ENCODE measurements at places on chromosomes 7 and 10.

GRCh38 chr7:156820445-156821063 lies 72.4 kb downstream of the LMBR1 start:
- DNase-seq = no peak

DNA sequence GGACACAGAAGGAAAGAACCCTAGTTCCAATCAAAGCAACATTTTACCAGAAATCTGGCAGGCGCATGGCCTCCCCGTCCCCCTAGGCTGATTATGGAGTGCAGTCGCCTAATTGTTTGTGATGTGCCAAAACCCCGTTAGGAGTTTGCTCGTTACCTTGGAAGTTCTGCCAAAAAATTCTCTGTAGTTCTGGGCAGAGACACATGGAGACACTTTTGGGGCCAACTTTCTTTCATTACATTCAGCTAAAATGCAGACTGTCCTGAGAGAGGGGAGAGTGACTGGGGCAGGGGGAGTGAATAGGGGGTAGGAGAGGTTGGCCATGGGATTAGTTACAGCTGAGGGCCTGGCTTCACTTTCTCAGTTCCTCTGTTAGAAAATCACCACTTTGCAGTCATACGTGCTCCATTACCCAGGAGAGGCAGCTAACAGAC lies 158.0 kb upstream of the NPVF start:
- no peak for DNase-seq

GRCh38 chr10:26557641-26558014 lies 119.5 kb downstream of the APBB1IP start:
- DNase-seq = no peak

DNA sequence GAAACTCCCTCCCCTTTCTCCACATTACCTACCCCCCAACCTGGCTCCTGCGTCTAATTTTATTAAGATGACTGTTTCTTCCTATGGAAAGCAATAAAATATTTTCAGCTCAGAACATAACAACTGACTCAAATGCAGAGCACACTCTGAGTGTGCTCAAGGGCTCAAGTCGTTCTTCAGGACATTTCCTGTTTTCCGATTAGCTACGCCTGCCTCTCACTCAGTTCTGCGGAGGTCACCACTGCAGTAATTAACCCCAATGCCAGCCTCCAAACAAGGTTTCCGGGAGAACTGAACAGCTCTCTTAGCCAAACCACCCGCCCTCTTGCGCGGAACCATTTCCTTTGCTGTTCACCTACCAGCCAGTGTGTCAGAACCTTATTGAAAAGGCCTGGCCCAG lies 19.3 kb downstream of the MYOF start:
- no peak for DNase-seq

- no peak for DNase-seq
Measured at GRCh38 chr10:69630651-69631400, 779 bp downstream of the FAM241B start.

GRCh38 chr7:52648872-52649271 lies 386.6 kb upstream of the POM121L12 start:
- DNase-seq = no peak

- DNase-seq = no peak
Measured at GRCh38 chr10:121355161-121355560, 243.1 kb downstream of the FGFR2 start.

- DNase-seq = no peak
Measured at GRCh38 chr10:132350946-132351345, 19.0 kb downstream of the LRRC27 start.

DNA sequence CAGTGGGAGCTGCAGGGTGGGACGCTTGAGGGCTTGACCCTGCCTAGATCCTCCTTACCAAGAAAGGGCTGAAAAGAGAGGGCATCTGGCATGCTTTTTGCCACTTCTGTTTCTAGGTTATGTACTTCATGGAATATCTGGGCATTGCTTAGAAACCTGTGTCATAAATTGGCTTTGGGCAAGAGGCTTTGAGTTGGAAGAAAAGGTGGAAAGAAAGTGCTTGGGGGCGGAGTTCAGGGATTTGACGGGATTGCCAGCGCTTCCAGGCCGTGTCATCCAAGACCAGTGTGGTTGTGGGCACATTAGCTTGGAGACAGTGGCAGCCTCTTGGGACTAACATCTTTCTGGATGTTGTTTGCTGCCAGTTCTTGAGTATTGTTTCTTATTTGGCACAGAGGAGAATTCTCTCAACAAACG lies 825 bp downstream of the ZNF862 start:
- DNase-seq = no peak

- DNase-seq = no peak
Measured at GRCh38 chr10:65377687-65378086, 1548.1 kb upstream of the LRRTM3 start.

GRCh38 chr7:938546-939185 lies 15.8 kb downstream of the ADAP1 start:
- DNase-seq = no peak

- no peak for DNase-seq
Measured at GRCh38 chr7:36015733-36016132, 137.3 kb upstream of the EEPD1 start.

- DNase-seq = no peak
Measured at GRCh38 chr7:31796375-31796774, 109.4 kb downstream of the PPP1R17 start.

DNA sequence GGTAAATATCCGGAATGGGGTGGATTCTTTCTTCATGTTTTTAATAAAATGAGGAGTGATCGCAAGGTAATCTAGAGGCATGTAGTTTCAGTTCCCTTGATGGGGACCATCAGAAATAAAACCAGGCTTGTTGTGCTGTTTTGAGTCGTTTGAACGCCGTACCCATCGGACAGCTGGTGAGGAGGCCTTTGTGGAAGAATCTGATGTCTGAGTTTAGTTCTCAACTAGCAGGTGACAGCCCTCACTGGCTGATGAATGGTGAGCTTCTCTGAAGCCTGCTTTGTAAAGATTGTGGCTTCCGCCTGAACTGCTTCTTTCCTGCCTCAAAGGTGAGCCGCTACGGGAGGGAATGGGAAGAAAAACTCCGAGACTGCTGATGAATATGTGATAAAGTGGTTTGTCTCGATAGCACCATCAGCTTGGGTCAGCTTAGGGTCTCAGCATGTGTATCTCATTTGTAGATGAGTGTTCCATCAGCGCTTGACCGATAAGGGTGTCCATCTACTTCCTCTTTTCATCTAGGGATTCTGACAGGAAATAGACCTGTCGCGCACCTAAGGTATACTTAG lies 977 bp downstream of the TMEM248 start:
- DNase-seq = no peak

- DNase-seq = no peak
Measured at GRCh38 chr7:150728011-150728410, 9.2 kb upstream of the GIMAP5 start.

- DNase-seq = no peak
Measured at GRCh38 chr10:129589546-129589945, 122.5 kb downstream of the MGMT start.

- no peak for DNase-seq
Measured at GRCh38 chr7:5591278-5591874, 167.7 kb upstream of the TNRC18 start.

GRCh38 chr7:101564778-101565211 lies 64.3 kb downstream of the MYL10 start:
- DNase-seq = no peak

DNA sequence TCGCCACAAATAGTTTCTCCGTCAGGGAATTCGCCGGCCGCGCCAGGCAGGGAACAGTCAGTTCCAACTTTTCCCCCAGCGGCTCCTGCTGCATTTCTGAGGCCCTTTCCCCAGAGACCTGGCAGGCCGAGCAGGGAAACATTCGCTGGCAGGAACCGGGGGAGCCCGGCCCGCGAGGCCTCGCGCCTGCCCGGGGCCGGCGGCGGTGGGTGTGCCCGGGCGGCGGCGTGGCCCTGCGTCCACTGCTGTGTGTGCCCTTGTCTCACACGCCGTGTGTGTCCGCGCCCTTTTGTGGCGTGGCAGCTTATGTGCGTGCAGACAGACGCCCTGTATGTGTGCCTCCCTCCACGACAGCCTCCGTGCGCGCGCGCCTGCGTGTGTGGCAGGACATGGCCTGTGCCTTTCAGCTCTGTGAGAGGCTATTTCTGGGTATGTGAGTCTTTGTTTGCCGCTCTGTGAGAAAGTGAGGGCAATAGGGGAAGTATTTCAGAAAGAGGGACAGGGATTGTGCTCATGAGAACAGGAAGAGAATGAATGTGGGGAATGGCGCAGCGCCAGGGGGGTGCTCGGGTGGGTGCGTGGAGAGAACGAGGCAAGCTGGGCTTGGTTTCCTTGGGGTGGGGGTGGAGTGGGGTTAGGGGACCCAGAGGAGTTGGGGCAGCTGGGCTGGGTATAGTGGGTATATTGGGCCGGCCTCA lies 689 bp upstream of the SMARCD3 start:
- DNase-seq = no peak

GRCh38 chr7:35454575-35455385 lies 200.9 kb upstream of the TBX20 start:
- no peak for DNase-seq
